Heart right ventricle (tissue), 16 donors: ENCODE measurements at places on chromosomes 7 and 10. TPM values are rescaled to one million over a fixed set of nuclear protein-coding genes. Genes with fewer than 3 reads are reported as not detected.

Gene CARD11
- polyA plus RNA-seq = 0.14 TPM

Gene SLC29A4
- 5.3 TPM for polyA plus RNA-seq

Gene HYAL4
- 0.03 TPM for polyA plus RNA-seq

Gene BCAP29
- 62.7 TPM for polyA plus RNA-seq

Gene TUBAL3
- polyA plus RNA-seq = 0.51 TPM

Gene NRG3
- polyA plus RNA-seq = 0.03 TPM

Gene PIK3CG
- polyA plus RNA-seq = 0.16 TPM

Gene ALOX5
- polyA plus RNA-seq = 4.8 TPM

Gene PIP
- not detected for polyA plus RNA-seq

Gene CFAP69
- 4.2 TPM for polyA plus RNA-seq

Gene IL15RA
- polyA plus RNA-seq = 18.7 TPM

Gene SLC26A5
- not detected for polyA plus RNA-seq

Gene GPR26
- not detected for polyA plus RNA-seq

Gene A1CF
- polyA plus RNA-seq = not detected

Gene GARS1
- 95.6 TPM for polyA plus RNA-seq

Gene CALN1
- polyA plus RNA-seq = not detected

Gene NOS3
- polyA plus RNA-seq = 11.1 TPM

Gene MAT1A
- not detected for polyA plus RNA-seq

Gene ASL
- polyA plus RNA-seq = 14.1 TPM

Gene RELN
- 0.95 TPM for polyA plus RNA-seq

Gene ACTA2
- polyA plus RNA-seq = 98.0 TPM

Gene HABP2
- 0.51 TPM for polyA plus RNA-seq

Gene SLC18A2
- polyA plus RNA-seq = 0.12 TPM

Gene DLX6
- polyA plus RNA-seq = not detected

Gene ZNF727
- 0.29 TPM for polyA plus RNA-seq

Gene NEUROD6
- polyA plus RNA-seq = not detected

Gene TNS3
- polyA plus RNA-seq = 6.7 TPM

Gene SORBS1
- polyA plus RNA-seq = 350 TPM

Gene OR2A1
- not detected for polyA plus RNA-seq

Gene OR2A42
- 0.07 TPM for polyA plus RNA-seq

Gene TRIM73
- polyA plus RNA-seq = 1.1 TPM

Gene PGAM2
- 2,327 TPM for polyA plus RNA-seq

Gene PRPS1L1
- not detected for polyA plus RNA-seq

Gene NT5C3A
- polyA plus RNA-seq = 11.6 TPM

Gene MYL10
- polyA plus RNA-seq = not detected

Gene TFEC
- polyA plus RNA-seq = 0.28 TPM

Gene WEE2
- not detected for polyA plus RNA-seq

Gene MDFIC
- polyA plus RNA-seq = 7.6 TPM

Gene JAKMIP3
- 0.04 TPM for polyA plus RNA-seq

Gene TDRD1
- polyA plus RNA-seq = 0.22 TPM

Gene SYNPO2L
- 61.6 TPM for polyA plus RNA-seq

Gene ANKRD1
- 6,963 TPM for polyA plus RNA-seq

Gene FLNC
- 1,054 TPM for polyA plus RNA-seq

Gene CXCL12
- polyA plus RNA-seq = 89.4 TPM

Gene CDC14C
- polyA plus RNA-seq = not detected

Gene FANK1
- 0.64 TPM for polyA plus RNA-seq

Gene BAIAP2L1
- 2.2 TPM for polyA plus RNA-seq

Gene TWNK
- 4.2 TPM for polyA plus RNA-seq

Gene TMEM213
- polyA plus RNA-seq = not detected

Gene GIMAP4
- 39.0 TPM for polyA plus RNA-seq

Gene GDF2
- not detected for polyA plus RNA-seq
